Vagina (tissue), 2 donors: ENCODE measurements at places on chromosomes 4 and X. TPM values are rescaled to one million over a fixed set of nuclear protein-coding genes. Genes with fewer than 3 reads are reported as not detected.
A peak's percentile ranks its signal among the peaks of the same experiment; 100 is the strongest.

COL4A5 gene
- total RNA-seq: 36.3 TPM

DNA sequence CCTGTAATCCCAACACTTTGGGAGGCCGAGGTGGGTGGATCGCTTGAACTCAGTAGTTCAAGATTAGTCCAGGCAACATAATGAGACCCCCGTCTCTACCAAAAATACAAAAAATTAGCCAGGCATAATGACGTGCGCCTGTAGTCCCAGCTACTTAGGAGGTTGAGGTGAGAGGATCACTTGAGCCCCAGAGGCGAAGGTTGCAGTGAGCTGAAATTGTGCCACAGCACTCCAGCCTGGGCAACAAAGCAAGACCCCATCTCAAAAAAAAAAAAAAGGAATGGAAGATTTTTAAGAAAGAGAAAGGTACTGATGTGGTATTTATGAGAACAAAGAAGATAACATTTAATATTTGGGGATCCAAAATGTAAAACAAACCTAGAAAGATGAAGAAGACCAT, 27.0 kb upstream of the NMU start:
- no peak overlapping the region for H3K4me3 ChIP-seq
- no peaks in the 10 kb centered on the region for H3K27me3 ChIP-seq
- H3K36me3 ChIP-seq: no peaks in the 10 kb centered on the region
- DNase-seq: no peak

- no peak for DNase-seq
- no peak overlapping the region for H3K4me3 ChIP-seq
- H3K27ac ChIP-seq: no peak overlapping the region
- no peaks in the 10 kb centered on the region for H3K36me3 ChIP-seq
- no peaks in the 10 kb centered on the region for H3K4me1 ChIP-seq
- no peaks in the 10 kb centered on the region for H3K27me3 ChIP-seq
Measured at GRCh38 chr4:166257891-166258290, 384.9 kb downstream of the TLL1 start.

DNA sequence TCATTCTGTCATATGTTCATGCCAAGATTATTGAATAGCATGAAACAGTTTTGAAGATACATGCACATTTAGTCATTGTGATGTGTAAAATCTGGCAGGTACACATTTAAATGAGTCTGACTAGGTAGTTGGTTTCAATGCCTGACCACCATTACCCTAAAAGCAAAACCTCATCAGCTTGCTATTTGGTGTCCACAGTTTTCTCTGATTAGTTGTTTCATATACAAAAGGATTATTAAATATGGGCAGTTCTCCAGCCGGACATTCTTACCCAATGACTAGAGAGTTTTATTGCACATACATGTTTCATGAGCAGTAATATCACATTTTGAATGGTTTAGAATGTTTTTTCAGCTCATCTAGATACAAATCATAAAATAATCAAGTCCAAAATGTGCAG, 23.7 kb downstream of the DCHS2 start:
- no peaks in the 10 kb centered on the region for H3K36me3 ChIP-seq
- H3K4me3 ChIP-seq: no peak overlapping the region
- DNase-seq: no peak
- no peaks in the 10 kb centered on the region for H3K27me3 ChIP-seq
- no peaks in the 10 kb centered on the region for H3K4me1 ChIP-seq
- no peak overlapping the region for H3K27ac ChIP-seq

IL15 gene
- 11.5 TPM for total RNA-seq

DNA sequence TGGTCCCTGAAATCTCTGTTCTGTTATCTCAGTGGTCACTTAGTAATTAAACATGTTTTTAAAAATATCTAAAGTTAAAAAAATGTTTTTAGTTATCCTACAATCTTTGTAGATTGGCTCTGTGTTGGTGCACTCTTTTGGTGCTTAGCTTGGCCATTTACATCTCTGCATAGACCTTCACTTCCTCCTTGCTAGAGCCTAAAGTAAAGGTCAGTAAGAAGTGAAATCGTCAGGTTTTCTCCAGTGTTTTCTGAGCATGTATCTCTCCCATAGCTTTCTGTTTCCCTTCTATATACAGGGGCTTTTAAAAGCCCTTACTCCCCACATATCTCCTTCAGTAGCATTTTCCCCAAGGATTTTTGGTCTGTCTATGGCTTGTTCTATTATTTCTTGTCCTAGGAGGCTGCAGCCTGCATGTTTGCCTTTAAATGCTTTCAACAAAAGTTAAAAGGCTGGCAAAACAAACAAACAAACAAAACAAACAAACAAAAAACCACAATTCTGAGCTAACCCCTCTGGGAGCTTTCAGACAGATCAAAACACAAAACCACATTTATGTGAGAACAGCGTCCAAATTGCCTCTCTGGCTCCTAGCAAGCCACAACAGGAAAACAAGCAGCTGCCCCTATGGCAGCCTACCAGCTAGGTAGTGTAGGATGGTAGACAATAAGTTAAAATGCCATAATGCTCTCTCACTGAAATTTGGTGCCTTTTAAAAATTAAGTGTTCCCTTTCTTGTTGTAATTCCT, 27.3 kb upstream of the GPRASP2 start:
- DNase-seq: no peak
- no peak overlapping the region for H3K4me3 ChIP-seq
- H3K27ac ChIP-seq: no peak overlapping the region
- no peaks in the 10 kb centered on the region for H3K4me1 ChIP-seq
- H3K36me3 ChIP-seq: no peaks in the 10 kb centered on the region

DNA sequence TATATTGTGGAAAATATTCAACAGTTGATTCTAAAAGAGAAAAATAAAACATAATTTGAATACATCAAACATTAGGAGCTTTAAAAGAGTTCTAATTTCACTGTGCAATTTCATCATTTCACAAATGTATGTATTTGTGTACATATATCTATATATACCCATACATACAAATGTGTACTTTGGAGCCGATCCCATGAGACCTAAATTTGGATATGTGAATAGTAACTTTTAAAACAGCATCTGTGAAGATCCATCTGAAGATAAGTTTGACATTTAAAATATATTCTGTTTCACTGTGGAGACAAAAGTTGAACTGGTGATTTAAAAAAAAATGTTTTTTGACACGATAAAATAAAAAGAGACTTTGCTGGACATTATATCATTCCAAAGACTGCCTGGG, 374.0 kb downstream of the TMA16 start:
- H3K27me3 ChIP-seq: no peaks in the 10 kb centered on the region
- no peak overlapping the region for H3K4me3 ChIP-seq
- no peak overlapping the region for H3K27ac ChIP-seq
- no peak for DNase-seq
- no peaks in the 10 kb centered on the region for H3K4me1 ChIP-seq
- H3K36me3 ChIP-seq: no peaks in the 10 kb centered on the region

- H3K27me3 ChIP-seq: no peaks in the 10 kb centered on the region
- no peak overlapping the region for H3K27ac ChIP-seq
- no peaks in the 10 kb centered on the region for H3K4me1 ChIP-seq
- H3K36me3 ChIP-seq: no peaks in the 10 kb centered on the region
Measured at GRCh38 chrX:154296731-154297130, 1.1 kb downstream of the TKTL1 start.

DNA sequence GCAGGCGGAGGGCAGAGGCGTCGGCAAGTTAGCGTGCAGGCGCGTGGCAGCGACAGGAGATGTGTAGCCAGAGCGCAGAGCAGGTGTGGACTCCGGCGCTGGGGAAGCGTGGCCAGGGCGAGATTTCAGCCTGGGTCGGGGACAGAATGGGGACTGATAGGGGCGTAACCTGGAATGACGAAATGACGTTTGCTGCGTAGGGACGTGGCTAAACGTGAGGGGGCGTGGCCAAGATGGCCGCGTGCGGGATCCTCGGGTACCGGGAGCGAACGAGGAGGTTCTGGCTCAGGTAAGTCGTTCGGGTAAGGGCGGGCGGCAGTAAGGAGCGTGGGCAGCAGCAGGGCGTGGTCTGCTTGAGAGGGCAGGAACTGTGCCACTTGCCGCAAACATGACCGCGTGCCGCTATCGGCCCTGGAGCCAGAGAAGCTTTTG, 10.9 kb upstream of the CLTRN start:
- H3K4me1 ChIP-seq: peaks cover 33% of the 10 kb centered on the region
- DNase-seq: peak; percentile 98
- peaks cover 9% of the 10 kb centered on the region for H3K36me3 ChIP-seq

TMEM150C gene
- total RNA-seq: 10.6 TPM

- no peaks in the 10 kb centered on the region for H3K27me3 ChIP-seq
- H3K27ac ChIP-seq: no peak overlapping the region
- no peak for DNase-seq
- H3K4me1 ChIP-seq: peaks cover 16% of the 10 kb centered on the region
- no peak overlapping the region for H3K4me3 ChIP-seq
Measured at GRCh38 chr4:98564852-98565251, 93.6 kb downstream of the TSPAN5 start.

SLITRK2 gene
- total RNA-seq: 0.49 TPM
